GM18507 (cell line): ENCODE measurements at places on chromosomes 12 and 14.

- no peak for DNase-seq
These were observed 194.9 kb downstream of the PAH start for GRCh38 chr12:102722147-102722546.

GRCh38 chr14:33914676-33915516 is 36.0 kb downstream of the EGLN3 start:
- DNase-seq = no peak

DNA sequence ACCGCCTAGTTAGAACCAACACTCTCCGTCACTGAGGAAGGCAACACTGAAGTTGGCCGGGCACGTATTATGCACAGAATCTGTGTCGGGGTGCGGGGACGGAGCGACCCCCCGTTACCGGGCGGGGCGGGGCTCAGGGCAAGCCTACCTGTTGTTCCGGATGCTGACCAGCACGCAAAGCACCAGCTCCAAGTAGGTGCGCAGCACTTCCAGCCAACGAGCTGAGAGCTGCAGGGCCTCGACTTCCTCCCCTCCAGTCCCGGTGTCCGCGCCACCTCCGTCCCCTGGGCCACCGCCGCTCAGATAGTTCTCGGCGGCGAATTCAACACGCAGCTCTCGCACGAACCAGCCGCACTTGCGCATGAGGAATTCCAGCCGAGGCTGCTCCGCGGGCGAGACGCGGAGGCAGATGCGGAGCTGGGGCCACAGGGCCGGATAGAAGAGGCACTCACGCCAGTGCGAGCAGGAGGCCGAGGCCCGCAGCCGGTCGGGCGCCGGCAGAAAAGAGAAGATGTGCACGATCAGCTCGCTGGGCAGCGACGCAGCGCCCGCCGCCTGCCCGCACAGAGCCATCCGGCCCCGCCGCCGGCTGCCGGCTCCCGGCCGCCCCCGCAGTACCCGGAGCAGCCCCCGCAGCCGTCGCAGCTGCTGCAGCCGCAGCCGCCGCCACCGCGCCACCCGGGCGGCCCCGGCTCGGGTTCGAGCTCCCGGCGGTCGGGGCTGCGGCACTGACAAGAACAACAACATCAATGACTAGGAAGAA is 636 bp downstream of the FBXO33 start:
- no peak for DNase-seq

- DNase-seq = no peak
These were observed 3.3 kb upstream of the SMARCC2 start for GRCh38 chr12:56192582-56192981.

DNA sequence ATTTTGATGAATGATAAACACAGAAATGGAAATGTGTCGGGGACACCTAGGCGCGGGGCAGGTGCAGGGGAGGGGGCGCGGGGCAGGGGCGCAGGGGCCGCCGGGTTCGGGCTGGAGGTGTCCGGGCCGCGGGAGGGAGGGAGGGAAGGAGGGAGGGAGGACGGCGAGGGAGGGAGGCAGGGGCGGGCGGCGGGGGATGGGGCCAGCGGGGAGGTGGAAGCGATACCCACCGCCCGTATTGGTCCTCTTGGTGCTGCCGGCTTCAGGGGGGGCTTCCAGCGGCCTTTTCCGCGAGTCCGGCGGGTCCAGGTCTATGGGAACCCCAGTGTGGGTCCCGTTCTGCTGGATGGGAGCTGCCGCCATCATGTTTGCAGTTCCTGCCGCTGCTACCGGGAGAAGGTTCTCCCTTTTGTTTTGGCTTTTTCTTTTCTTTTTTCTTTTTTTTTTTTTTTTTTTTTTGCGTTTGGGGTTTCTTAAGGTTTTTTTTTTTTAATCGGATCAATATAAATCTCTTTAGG is 703 bp downstream of the NOVA1 start:
- no peak for DNase-seq

- DNase-seq = no peak
These were observed 20.8 kb downstream of the CKAP4 start for GRCh38 chr12:106226884-106227640.

DNA sequence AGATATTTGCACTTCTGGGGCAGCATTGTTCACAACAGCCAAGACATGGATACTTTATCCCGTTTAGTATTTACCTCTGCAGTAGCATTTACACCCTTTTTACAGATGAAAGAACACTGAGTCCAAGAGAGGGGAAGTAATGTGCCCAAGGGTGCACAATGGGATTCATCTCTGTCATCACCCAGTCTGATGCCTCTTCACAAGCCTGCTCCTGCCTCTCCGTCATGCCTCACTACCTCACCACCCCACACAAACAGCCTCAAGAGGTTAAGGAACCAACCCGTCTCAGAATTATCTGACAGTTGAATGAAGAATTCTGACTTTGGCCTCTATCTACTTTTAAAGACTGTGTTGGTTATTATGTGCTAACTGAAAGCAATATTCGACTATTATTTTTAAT is 368.4 kb downstream of the ATP23 start:
- no peak for DNase-seq

- DNase-seq = no peak
These were observed 122.7 kb upstream of the LMNTD1 start for GRCh38 chr12:25675808-25676207.

DNA sequence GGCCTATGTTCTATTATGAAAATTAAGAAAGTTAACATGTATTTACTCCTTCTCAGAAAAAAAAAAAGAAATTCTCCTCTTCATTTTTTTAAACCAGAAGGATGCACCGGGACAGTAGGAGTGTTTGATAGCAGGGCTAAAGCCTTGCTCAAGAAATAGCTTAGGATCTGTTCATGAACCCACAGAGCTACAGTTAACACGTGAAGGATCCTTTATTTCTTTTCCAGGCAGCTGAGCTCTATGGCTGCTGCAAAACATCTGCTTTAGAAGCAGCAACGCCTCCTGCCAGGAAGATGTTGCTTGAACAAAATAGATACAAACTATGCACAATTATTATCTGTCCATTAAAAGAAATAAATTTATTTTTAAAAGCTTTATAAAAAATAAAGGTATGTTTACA is 254.8 kb downstream of the PRKD1 start:
- DNase-seq = no peak

DNA sequence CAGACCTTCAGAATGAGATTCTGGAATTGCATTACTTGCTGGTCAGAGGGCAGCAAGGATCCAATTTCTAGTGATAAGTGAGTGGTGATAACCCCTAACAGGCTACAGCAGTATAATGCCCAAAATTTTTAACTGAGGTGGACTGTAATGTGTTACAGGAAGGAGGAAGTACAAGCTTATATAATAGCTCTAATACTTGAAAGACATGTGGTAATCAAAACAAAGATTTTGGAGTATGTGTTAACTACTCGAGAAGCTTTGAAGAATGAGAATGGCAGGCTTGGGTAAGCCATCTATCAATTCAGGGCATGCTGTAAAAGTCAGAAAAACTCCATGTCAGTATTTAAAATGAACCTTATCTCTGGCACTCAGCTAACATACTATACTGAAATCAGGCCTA is 70.5 kb downstream of the ANKS1B start:
- DNase-seq = no peak

- DNase-seq = no peak
These were observed 62.0 kb downstream of the PLEKHG7 start for GRCh38 chr12:92764831-92765230.

GRCh38 chr12:122137681-122138080 is 36.3 kb downstream of the IL31 start:
- no peak for DNase-seq

DNA sequence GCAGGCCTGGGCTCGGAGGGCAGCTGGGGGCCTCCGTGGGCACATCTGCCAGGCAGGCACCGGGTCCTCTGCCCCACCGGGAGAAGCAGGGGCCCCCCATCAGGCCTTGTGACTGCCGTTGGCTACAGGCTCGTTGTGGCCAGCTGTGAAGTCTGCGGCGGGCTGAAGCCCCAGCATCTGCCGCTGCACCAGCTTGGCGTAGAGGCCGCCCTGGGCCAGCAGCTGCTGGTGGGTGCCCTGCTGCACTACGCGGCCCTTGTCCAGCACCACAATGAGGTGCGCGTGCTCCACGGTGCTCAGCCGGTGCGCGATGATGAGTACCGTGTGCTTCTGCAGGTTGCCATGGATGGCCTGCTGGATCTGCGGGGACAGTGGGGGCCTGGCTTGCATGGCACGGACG is 33.9 kb upstream of the VPS37B start:
- DNase-seq = no peak

- DNase-seq = no peak
These were observed 129.0 kb upstream of the ATXN7L3B start for GRCh38 chr12:74408601-74409166.

DNA sequence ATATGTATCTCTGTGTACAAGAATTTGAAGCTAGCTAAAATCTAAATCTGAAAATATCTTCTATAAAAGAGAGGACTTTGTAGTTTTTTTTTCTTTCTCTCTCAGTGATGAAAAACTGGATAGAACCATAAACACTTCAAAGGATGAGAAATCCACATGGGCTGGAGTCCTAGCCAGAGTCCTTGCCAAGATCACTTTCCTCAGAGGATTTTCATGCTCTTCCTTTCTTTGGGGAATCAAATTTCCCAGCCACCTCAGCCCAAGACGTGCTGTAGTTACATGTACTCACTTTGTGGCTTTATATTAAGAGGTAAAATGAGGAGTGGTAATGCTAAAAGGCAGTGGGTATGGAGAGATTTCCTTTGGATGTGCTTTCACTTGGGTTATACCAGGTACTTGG is 110.3 kb downstream of the SLC38A1 start:
- no peak for DNase-seq

GRCh38 chr12:52543985-52544883 is 8.7 kb downstream of the KRT71 start:
- no peak for DNase-seq

- no peak for DNase-seq
These were observed 120.6 kb downstream of the DUSP6 start for GRCh38 chr12:89231686-89232085.

- no peak for DNase-seq
These were observed 21.7 kb downstream of the PAPLN start for GRCh38 chr14:73258845-73259611.

- no peak for DNase-seq
These were observed 32.1 kb downstream of the RPH3A start for GRCh38 chr12:112823582-112824149.

DNA sequence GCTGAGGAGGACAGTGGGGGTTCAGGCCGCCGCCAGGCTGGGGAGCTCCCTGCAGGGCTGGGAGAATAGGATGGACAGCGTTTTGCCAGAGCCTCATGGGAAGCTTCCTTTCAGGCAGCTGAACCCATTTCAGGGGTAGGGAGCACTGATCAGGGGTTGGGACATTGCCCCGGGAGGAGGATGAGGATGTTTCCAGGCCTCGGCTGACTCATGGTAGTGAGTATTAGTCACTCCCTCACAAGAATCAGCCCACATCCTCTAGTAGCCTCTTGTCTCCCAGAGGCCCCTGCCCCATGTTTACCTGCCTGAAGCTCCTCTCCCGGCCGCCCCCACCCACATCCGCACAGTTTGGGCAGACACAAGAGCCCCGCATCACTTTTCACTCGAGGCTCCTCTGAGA is 89.8 kb downstream of the ZFP36L1 start:
- DNase-seq = no peak

- DNase-seq = no peak
These were observed 115.6 kb downstream of the PLEKHA5 start for GRCh38 chr12:19245106-19245505.

DNA sequence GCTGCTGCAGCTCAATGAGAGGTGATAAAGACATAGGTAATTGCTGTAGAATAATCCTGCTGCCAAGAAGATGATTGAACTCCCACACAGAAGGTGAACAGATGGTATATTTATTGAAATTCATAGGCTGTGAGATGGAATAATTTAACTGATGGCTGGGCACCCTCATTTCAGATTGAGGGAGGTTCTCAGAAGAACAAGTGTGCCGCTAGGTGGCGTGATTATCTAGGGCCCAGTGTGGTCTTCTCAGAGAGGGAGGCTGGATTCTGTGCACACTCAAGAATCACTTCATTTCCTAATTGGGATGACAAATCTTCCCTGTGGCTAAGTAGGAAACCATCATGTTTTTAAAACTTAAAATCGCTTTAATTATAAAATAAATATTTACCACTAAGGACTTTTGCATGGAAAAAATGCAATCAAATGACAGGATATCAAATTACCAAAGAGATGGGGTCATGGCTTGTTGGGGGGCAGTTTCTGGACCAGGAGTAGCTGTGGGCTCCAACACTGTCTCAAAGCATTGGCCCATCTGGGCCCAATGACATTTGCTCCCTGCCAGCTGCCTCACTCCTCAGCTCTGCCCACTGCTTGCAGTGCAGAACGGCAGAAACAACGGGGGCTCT is 132.3 kb downstream of the SNAPC1 start:
- peak; percentile 15 for DNase-seq

GRCh38 chr12:102961466-102961855 is 4.0 kb downstream of the ASCL1 start:
- no peak for DNase-seq

GRCh38 chr12:88509347-88509746 is 70.9 kb downstream of the KITLG start:
- DNase-seq = no peak

- DNase-seq = no peak
These were observed 16.9 kb downstream of the OR6S1 start for GRCh38 chr14:20624495-20625070.

DNA sequence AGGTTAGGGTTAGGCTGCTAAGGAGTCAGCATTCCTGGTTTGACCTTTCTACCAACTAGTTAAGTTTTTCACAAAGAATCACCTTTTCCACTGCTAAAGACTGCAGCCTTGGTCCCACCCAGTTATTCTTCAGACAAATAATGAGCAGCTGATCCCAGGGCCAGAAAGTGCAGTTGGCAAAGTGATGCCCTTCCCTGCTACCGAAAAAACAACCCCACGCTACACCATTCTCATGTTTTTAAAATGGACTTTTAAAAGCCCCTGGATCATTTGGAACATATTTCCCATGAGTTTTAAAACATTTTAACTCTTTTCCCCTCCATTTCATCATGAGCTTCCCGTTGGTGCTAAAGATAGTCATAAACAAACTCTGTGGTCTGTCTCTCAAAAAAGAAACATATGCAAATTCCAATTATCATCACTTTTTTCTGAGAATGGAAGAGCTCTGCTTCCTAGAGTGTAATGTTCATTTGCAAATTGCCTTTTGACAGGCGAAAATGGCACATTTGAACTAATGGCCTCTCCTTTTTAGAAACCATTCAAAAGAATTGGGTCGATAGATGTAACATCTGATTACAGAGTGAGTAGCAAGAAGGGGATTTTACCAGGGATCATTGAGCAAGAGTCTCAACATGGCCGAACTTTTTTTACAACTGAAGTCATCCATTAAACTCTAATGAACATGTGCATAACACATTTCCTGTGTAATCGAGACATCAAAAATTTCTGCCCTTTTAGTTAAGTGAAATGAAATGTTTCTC is 129.3 kb upstream of the RAP1B start:
- no peak for DNase-seq

GRCh38 chr12:27552235-27552634 is 28.2 kb downstream of the PPFIBP1 start:
- no peak for DNase-seq

GRCh38 chr12:104722601-104723534 is 235.2 kb downstream of the SLC41A2 start:
- DNase-seq = no peak

DNA sequence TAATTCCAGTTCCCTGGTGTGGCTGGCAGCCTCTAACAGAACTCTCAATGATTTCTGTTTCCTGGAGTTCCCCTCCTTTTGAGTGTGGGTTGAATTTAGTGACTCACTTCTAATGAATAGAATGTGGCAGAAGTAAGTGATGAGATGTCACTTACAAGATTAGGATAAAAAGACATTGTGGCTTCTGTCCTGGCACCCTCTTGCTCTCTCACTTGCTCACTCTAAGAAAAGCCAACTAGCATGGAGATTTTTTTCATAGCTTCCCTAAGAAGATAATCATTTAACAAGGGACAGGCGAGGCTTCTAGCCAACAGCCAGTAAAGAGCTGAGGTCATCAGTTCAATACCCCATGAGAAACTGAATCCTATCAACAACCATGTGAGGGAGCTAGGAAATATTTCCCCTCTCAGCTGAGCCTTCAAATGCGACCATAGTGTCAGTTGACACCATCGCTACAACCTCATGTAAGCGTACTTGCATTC is 156.7 kb downstream of the TMTC3 start:
- no peak for DNase-seq
